GM23338 (cell line): ENCODE measurements at places on chromosomes 7 and 10. TPM values are rescaled to one million over a fixed set of nuclear protein-coding genes. Genes with fewer than 3 reads are reported as not detected.

- no peak overlapping the region for H3K27ac ChIP-seq
- DNase-seq: no peak
- H3K27me3 ChIP-seq: no peaks in the 10 kb centered on the region
- no peaks in the 10 kb centered on the region for H3K36me3 ChIP-seq
Measured at GRCh38 chr7:89223900-89224395, 428.4 kb upstream of the TEX47 start.

Gene GRID1
- 0.14 and 0.82 TPM in 2 replicates for total RNA-seq

- peaks cover 56% of the 10 kb centered on the region for H3K4me1 ChIP-seq
- no peaks in the 10 kb centered on the region for H3K27me3 ChIP-seq
- H3K4me3 ChIP-seq: no peak overlapping the region
- no peak for DNase-seq
Measured at GRCh38 chr10:89242345-89242684, 9.3 kb downstream of the LIPA start.

Gene CFAP69
- 7.9 and 11.2 TPM in 2 replicates for total RNA-seq

Gene IFIT1
- total RNA-seq: 3.1 and 3.9 TPM in 2 replicates

DNA sequence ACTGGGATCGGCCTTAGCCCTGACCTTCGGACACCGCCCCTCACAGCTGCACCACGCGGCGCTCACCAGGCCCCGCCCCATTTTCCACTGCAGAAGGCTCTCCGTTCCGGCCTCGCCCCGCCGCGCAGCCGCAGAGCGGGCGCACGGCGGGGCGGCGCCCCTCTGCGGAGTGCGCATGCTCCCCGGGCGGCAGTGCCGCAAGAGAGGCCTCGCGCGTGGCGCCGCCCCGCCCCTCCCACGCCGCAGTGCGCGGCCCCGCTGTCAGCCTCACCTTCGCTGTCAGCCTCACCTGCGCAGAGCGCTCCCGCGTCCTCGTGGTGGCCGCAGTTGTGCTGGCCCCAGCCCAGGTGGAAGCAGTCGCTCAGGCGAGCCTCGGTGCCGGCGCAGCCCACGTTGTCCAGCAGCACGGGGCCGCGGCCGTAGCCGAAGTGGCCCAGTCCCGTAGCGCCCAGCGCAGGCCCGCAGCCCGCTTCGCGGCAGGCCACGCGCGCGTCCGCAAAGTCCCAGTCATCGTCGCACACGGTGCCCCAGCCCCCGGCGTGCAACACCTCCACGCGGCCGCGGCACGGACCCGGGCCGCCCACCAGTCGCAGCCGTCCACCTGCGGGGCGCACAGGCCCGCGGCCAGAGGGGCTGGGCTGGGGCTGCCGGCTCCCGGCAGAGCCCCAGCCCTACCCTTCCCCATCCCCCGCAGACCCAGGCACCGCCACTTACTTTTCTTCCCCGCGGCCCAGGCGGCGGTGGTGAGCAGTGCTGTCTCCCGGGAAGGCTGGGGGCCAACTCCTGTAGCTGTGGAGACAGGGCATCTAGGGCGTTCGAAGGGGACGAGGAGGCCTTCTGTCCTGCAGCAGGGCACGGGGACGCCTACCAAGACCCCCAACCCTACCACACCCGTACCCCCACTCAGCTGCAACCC lies 16.1 kb downstream of the SSC4D start:
- DNase-seq: peak; percentile 97
- H3K4me3 ChIP-seq: peak overlapping the region; percentile 77
- peaks cover 35% of the 10 kb centered on the region for H3K4me1 ChIP-seq
- H3K27me3 ChIP-seq: peaks cover 9% of the 10 kb centered on the region
- no peaks in the 10 kb centered on the region for H3K36me3 ChIP-seq

Gene LRRD1
- 0.08 TPM in 1 of 2 replicates, not detected in the other for total RNA-seq

DNA sequence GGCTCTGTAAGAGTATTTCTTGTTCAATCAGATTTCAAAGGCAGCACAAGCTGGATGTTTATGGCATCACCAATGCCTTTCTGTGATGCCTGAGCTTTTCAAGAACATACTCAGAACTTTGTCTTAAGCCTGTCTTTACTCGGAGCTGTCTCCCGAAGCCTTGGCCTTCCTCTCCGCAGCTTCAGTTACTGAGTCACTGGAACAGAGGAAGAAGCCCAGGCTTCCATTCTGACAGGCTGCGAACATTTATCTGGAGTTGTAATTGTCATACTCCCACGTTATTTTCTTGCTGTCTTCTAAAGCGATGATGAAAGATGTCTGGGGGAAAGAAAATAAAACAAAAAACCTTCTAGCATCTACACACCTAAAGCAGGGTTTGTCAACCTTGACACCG lies 43.9 kb downstream of the GRK5 start:
- H3K4me1 ChIP-seq: peaks cover 7% of the 10 kb centered on the region
- no peak overlapping the region for H3K4me3 ChIP-seq
- peaks cover 7% of the 10 kb centered on the region; the same call in 1 of the 2 replicates for H3K27me3 ChIP-seq
- H3K27ac ChIP-seq: no peak overlapping the region
- H3K36me3 ChIP-seq: no peaks in the 10 kb centered on the region
- no peak for DNase-seq

Gene SPAM1
- not detected in 2 replicates for total RNA-seq

- no peak overlapping the region for H3K4me3 ChIP-seq
- H3K27me3 ChIP-seq: no peaks in the 10 kb centered on the region
- H3K27ac ChIP-seq: no peak overlapping the region
- no peaks in the 10 kb centered on the region for H3K4me1 ChIP-seq
- no peak for DNase-seq
Measured at GRCh38 chr10:81135851-81136250, 598.1 kb downstream of the SH2D4B start.

Gene BCL7B
- 12.0 and 17.0 TPM in 2 replicates for total RNA-seq

DNA sequence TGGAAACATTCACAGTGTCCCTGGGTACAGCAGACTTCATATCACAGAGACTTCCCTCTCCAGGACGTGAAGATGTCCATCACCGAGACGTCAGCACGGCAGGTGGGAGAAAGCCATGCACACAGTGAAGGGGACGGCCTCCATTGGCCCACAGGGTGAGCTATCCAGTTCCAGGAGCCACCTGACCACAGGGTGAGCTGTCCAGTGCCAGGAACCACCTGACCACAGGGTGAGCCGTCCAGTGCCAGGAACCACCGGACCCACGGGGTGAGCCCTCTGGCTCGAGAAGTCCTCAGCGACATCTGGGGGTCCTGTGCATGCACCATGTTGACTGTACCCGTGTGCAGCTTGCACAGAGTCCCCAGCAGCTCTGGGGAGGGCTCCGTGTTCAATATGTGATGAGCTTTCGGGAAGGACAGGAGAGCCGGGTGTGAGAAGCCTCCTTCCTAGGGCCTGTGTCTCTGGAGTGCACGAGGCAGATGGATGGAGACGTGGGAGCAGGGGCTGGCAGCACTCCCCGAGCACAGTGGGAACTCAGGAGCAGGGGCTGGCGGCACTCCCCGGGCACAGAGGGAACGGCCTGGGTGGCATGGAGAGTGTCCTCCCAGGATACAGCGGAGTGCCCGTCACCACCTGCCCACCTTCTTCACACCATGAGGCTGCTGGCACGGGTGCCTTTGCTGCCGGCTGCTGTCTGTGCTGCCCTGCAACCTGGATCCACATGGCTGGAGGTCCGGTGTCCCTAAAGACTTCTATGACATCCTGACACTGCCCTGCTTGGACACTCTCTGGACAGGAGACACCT lies 616.2 kb downstream of the DNAJB6 start:
- DNase-seq: no peak
- H3K4me3 ChIP-seq: no peak overlapping the region
- H3K27ac ChIP-seq: no peak overlapping the region
- H3K27me3 ChIP-seq: no peaks in the 10 kb centered on the region

GRCh38 chr7:132537456-132538145 lies 38.7 kb downstream of the PLXNA4 start:
- H3K27ac ChIP-seq: no peak overlapping the region
- DNase-seq: no peak
- no peaks in the 10 kb centered on the region for H3K36me3 ChIP-seq
- no peak overlapping the region for H3K4me3 ChIP-seq
- no peaks in the 10 kb centered on the region for H3K27me3 ChIP-seq

Gene CFAP43
- total RNA-seq: 0.24 and 0.47 TPM in 2 replicates

DNA sequence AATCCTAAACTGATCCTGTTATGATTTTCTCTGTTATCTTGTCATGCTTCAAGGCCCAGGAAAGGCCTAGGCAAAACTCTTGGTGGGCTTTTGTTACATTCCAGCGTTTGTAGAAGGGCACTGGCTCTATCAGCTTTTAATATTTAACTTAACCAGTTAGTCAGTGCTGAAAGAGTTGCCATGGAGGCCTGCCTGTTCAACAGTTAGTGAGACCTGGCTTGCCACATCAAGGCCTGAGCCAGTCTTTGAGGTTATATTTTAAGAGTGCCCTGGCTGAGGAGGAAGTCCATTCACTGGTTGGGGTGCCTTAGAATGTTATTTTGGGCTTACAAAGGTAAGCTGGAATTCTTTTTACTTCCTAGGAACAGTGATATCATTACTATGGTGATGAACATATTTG lies 144.1 kb upstream of the NRG3 start:
- H3K27me3 ChIP-seq: no peaks in the 10 kb centered on the region
- no peaks in the 10 kb centered on the region; the same call in 1 of the 2 replicates for H3K36me3 ChIP-seq
- peaks cover 16% of the 10 kb centered on the region; the same call in 1 of the 2 replicates for H3K4me1 ChIP-seq

Gene PON1
- total RNA-seq: 0.69 and 1.5 TPM in 2 replicates

DNA sequence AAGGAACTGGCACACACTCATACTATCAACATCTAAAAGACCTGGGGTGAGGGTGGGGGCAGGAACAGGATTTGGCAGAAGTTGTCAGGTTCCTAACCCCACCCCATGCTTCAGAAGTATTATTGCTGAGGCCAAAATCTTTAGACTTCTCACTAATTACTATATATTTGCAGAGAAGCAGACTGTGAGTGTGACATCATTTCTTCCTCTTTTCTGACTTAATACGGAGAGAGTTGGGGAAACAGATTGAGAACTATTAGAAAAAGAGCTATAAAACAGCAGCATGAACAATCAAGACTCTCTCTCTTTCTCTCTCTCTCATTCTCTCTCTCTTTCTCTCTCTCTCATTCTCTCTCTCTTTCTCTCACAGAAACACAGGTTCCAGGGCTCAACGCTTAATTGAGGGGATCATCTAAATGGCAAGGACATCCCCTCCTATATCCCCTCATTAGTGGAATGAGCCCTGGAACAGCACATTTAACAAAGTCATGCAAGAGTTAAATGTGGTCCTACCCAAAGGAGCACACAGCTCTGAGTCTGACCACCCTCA lies 94.8 kb downstream of the KCNMA1 start:
- no peaks in the 10 kb centered on the region for H3K27me3 ChIP-seq
- no peaks in the 10 kb centered on the region for H3K36me3 ChIP-seq
- no peak overlapping the region for H3K4me3 ChIP-seq

GRCh38 chr7:21624320-21624719 lies 81.5 kb downstream of the DNAH11 start:
- no peaks in the 10 kb centered on the region for H3K27me3 ChIP-seq
- H3K36me3 ChIP-seq: no peaks in the 10 kb centered on the region
- H3K4me3 ChIP-seq: no peak overlapping the region
- DNase-seq: no peak

DNA sequence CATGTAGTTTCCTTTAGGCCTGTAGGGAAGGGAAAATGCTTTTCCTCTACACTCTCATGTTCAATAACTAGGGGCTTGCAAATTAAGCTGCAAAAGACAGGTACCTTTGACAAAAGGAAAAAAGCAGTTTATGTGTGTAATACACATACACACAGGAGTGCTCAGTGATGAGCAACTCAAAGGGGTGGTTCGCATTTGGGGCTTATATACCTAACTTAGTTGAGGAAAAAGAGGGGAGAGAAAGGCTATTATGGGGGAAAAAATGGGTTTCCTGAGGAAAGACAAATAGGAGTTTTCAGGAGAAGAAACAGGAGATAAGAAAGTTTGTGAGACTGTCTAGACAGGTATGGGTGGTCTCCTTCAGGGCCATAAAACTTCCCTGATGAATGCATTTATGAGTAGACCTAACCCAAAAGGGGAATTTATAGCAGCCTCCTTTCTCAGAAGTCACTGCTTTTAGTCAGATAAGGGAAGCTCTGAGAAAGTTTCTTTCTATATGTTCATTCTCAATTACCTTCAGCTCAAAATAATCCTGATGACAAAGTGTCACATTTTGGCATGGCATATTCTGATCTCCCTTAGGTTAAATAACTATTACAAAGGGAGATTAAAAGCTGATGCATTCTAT lies 55.2 kb upstream of the EZH2 start:
- no peak overlapping the region for H3K4me3 ChIP-seq
- no peak overlapping the region for H3K27ac ChIP-seq
- H3K4me1 ChIP-seq: no peaks in the 10 kb centered on the region; the same call in 1 of the 2 replicates

Gene UCMA
- total RNA-seq: 8.6 and 12.7 TPM in 2 replicates

Gene MLXIPL
- total RNA-seq: 8.6 and 25.7 TPM in 2 replicates

GRCh38 chr7:14691597-14692203 lies 210.9 kb downstream of the DGKB start:
- H3K4me1 ChIP-seq: peaks cover 6% of the 10 kb centered on the region
- no peaks in the 10 kb centered on the region for H3K36me3 ChIP-seq
- H3K27ac ChIP-seq: no peak overlapping the region
- H3K4me3 ChIP-seq: no peak overlapping the region
- H3K27me3 ChIP-seq: no peaks in the 10 kb centered on the region

Gene CH25H
- 0.47 and 1.3 TPM in 2 replicates for total RNA-seq

Gene NME8
- 0.14 TPM in 1 of 2 replicates, not detected in the other for total RNA-seq

DNA sequence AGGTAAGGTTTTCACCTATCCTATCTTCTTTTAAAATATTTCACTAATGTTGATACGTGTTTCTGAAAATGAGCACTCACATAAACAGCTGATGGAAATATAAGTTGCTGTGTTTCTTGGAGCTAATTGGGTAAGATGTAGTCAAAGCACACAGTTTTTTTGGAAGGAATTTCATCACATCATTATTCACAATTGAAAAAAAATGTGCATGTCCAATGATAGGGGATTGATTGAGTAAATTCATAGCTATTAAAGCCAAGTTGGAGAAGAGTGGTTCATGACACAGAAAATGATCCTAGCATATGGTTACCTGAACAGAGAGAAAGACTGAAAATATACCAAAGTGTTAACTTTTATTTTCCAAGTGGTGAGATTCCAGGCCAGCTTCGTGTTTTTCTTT lies 29.6 kb downstream of the GLI3 start:
- peaks cover 24% of the 10 kb centered on the region for H3K4me1 ChIP-seq
- H3K36me3 ChIP-seq: no peaks in the 10 kb centered on the region
- no peak overlapping the region for H3K27ac ChIP-seq
- H3K27me3 ChIP-seq: no peaks in the 10 kb centered on the region
- DNase-seq: no peak
- no peak overlapping the region for H3K4me3 ChIP-seq

GRCh38 chr7:98978672-98979071 lies 100.3 kb downstream of the TRRAP start:
- DNase-seq: no peak
- peaks cover 57% of the 10 kb centered on the region for H3K36me3 ChIP-seq
- H3K4me3 ChIP-seq: no peak overlapping the region
- no peaks in the 10 kb centered on the region for H3K4me1 ChIP-seq
- no peak overlapping the region for H3K27ac ChIP-seq
- H3K27me3 ChIP-seq: no peaks in the 10 kb centered on the region

Gene NUTM2D
- total RNA-seq: 0.54 and 1.1 TPM in 2 replicates

GRCh38 chr10:28396331-28396730 lies 93.5 kb upstream of the MPP7 start:
- no peaks in the 10 kb centered on the region for H3K27me3 ChIP-seq
- H3K4me3 ChIP-seq: no peak overlapping the region
- H3K36me3 ChIP-seq: no peaks in the 10 kb centered on the region
- H3K4me1 ChIP-seq: no peaks in the 10 kb centered on the region
